Cerebellar nuclear complex (tissue), 1 donor: ENCODE measurements at places on chromosomes 7 and 10.

DNA sequence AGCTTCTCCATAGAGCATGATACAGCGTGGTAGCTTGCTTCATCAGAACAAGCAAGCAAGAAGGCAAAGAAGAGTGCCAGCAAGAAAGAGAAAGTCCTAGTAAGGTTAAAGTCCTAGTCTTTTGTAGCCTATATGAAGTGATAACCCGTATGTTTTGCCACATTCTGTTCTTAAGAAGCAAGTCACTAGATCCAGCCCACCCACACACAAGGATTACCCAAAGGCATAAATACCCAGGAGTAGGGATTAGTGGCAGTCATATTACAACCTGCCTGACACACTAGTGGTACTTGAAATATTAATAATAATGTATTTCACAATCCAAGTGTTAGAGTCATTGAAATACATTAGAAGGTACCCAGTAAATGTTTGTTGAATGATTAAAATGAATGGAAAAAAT lies 285.5 kb downstream of the HPSE2 start:
- DNase-seq, result no peak

- DNase-seq, result no peak
Measured at GRCh38 chr7:150665089-150665748, 20.3 kb upstream of the GIMAP2 start.

- DNase-seq, result no peak
Measured at GRCh38 chr7:41135511-41135910, 567.4 kb downstream of the INHBA start.

DNA sequence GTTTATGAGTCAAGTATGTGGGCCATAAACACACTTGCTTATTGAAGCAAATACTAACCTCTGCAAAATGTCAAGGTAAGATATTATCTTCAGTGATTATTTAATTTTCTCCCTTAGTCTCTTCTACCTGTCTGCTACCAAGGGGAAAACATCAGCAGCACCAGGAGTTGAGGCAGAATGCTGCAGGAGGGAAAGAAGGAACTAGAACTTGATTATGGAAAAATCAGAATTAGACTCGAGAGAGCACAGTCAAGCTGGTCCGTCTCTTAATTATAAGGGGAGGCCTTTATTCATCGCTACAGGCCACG lies 4.9 kb upstream of the ZFYVE27 start:
- no peak for DNase-seq

DNA sequence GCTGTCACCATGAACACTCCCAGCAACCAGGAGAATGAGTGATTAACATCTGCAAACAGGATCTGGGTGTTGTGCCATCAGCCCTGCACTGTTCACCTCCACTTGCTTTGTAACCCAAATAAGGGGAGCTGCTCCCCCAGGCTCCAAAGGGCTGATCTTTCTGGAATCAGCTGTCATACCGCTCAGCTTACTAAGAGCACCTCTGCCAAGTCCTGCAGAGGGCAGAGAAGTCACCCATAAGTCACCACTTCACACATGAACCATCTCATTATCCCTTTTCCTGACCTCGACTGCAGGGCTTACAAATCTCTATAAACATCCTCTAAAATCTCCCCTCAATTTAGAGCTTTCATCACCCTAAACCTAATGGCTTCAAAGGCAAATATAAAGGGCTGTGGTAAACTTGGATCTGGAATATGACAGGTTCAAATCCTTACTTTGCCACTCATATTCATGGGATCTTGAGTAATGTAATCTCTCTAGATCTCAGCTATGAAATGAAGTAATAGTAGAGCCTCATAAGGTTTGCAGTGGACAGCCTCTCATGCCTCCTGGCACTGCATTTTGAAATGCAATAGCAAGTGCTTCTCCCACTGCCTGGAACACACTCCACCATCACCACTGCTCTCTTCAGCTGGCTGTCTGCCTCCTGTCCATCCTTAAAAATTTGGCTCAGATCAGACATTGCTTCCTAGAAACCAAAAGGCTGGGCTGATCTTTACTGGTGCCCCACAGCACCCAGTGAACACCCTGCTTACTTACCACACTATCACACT lies 38.8 kb downstream of the ERLIN1 start:
- no peak for DNase-seq

GRCh38 chr7:66213637-66214036 lies 8.5 kb downstream of the TPST1 start:
- DNase-seq, result no peak

GRCh38 chr7:76069238-76069638 lies 21.3 kb downstream of the MDH2 start:
- peak; percentile 4 for DNase-seq
